Activated T-cell treated with anti-CD3 and anti-CD28 coated beads for 4 hours (primary cell): ENCODE measurements at places on chromosomes 13 and 19.

DNA sequence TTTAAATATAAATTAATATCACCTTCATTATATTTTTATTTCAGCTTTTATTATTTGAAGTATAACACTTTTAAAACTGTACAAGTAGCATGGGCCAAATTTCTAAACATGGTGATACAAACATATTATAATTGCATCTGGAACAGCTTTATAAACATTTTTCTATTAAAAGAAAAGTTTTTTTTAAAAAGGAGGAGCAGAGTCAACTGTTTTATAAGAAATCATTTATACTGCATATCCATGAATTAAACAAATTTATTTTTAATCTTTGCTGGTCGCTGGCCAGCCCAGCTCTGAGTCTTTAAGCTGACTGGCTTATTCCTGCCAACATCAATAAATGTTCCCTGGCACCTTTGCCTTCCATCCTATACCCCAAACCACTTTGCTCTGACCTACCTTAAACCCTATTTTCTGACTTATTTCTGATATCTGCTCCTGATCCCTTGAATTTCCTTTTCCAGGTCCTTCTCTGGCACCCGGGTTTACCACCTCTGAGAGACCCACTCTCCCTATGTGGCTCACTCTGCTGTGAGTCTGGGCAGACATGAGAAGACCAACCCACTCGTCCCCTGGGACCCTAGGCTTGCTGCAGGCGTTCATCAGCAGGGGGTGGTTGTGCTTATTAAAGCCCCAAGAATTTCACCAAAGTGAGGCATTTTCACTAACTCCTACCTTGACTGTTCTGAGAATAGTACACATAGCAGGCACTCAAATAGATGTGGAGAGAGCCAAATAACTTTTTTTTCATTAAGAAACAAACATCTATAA is 220.3 kb downstream of the KLF12 start:
- DNase-seq: no peak

- DNase-seq: no peak
Measured at GRCh38 chr19:10751109-10751953, 33.5 kb downstream of the DNM2 start.

DNA sequence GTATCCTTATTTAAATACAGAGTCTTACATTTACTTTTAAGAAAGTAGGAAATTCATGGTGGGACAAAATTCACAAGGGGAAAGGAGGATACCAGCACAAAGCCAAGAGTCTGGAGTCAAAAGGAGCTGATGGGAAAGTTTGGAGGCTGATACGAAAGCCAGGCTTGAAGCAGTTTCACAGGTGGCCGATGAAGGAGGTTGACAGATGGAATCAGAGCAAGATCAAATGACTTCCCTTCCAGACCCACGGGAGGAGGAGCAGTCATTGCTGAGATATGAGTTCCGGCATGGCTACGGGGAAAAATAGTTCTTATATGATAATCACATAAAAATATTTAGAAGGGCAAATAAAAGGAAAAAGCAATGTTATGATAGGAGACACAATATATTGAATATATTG is 65.0 kb downstream of the DGKH start:
- DNase-seq: no peak

- DNase-seq: no peak
Measured at GRCh38 chr13:41512441-41512840, 55.1 kb downstream of the RGCC start.

- no peak for DNase-seq
Measured at GRCh38 chr19:31111741-31112140, 237.5 kb downstream of the TSHZ3 start.

DNA sequence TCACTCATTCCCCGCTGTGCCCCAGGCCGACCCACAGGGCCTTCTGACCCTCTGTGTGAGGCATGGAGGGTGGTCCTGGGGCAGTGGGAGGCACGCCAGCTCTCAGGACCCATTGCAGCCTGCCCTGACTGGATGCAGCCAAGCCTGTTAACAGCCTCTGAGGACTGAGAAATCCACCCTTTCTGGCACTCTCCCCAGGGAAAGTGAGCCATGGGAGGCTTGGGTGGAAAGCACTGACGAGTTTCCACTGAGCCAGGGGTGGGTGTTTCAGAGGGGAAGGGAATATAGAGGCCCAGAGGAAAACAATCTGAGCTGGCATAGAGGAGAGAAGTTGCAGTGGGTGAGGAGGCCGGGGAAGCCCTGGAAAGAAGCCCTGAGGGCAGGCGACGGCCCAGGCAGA is 30.6 kb upstream of the SLC7A10 start:
- DNase-seq: no peak

DNA sequence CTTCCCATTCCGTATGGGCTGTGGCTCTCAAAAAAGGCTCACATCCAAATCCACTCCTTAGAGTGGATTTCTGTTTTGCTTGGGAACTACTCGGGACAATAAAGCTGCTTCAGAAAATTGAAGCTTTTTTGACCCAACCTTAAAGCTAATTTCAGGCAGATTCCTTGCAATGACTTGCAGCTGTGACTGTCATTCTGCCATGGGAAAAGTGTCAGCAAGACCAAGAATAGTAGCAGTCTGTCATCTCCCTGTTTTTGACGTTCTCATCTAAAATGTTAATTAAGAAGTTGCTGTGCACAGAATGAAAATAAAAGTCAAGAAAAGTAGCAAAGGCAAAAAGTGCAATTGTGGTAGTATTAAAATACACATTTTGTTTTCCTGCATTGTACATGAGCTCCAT is 304.7 kb downstream of the COG6 start:
- no peak for DNase-seq

DNA sequence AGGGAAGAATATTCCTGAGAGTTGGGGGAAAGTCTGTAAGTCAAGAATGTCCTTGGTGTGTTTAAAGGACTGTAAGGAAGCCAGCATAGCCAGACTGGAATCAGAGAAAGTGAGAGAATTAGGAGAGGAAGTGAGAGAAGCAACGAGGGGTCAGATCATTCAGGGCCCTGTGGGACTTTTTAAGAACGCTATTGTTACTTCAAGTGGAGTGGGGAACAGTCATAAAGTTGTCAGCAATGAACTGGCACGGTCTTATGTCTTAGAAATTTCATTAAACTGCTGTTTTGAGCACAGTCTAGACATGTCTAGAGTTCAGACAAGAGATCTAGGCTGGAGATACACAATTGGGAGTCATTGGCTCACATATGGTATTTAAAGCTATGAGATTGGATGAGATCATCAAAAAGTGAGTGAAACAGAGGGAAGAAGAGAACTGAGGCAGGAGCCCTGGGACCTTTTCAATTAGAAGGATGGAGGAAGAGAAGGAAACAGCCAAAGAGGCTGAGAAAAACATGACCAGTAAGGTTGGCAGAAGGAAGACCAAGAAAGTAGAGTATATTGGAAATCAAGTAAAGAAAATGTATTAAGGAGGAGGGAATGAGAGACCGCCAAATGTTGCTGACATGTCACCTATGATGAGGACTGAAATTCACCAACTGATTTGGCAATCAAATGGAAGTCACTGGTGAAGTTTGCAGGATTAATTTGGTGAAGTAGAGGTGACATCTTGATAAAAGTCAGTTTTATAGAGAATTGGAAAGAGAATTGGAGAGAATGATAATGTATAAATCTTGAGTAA is 263.5 kb downstream of the GPC5 start:
- DNase-seq: no peak

GRCh38 chr19:48469289-48469881 is at the start of gene CYTH2:
TSS of gene CYTH2 (plus strand) at chr19:48469369. CDS start at chr19:48469508, 139 bp downstream.
- no peak for DNase-seq

GRCh38 chr13:40408602-40409001 is 257.8 kb downstream of the FOXO1 start:
- DNase-seq: no peak

GRCh38 chr19:17893766-17894165 is 22.0 kb downstream of the SLC5A5 start:
- no peak for DNase-seq

DNA sequence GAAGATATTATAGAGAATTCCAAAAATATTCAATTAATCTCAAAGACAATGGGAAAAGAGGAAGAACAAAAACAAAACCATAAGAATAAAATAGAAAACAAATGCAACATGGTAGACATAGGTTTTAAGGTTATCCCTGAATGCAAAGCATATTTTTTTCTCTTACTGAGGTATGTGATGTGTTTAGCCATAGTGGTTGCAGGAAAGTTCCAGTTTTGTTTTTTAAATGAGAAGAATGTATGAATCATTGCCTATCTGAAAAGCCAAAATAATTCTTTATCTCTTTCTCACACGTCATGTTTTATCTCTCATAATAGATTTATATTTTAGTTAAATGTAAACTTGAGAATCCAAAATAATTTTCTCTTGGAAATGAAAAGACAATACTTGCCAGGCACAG is 2591.7 kb upstream of the PCDH20 start:
- DNase-seq: no peak

- DNase-seq: no peak
Measured at GRCh38 chr19:9885077-9885552, 50.0 kb downstream of the PIN1 start.

DNA sequence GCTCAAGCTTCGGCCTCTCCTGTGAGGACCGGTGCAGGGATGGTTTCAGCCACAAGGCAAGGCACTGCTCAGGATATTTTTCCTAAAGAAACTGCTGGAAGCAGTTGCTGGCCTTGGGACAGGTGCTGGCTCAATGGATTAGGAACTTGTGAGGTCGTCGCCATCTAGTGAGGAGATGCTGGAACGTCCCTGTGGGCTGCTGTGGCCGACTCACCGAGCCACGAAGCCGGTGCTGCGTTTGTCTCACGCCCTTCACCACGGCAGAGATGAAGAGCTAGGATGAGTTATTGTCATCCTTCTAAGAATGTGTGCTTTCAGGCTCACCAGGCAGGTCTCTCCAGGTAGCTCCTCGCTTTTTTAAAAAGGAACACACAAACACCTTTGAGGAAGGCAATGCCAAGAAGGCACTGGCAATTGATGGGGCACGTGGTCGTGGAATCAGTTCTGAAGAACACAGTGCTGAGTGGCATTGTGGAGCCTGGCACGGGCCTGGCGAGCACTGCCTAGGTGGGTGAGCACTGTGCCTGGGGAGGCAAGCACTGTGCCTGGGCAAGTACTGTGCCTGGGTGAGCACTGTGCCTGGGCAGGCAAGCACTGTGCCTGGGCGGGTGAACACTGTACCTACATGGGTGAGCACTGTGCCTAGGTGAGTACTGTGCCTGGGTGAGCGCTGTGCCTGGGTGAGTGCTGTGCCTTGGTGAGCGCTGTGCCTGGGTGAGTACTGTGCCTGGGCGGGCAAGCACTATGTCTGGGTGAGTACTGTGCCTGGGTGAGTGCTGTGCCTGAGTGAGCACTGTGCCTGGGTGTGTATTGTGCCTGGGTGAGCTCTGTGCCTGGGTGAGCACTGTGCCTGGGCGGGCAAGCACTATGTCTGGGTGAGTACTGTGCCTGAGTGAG is 140.4 kb downstream of the TEX29 start:
- no peak for DNase-seq

GRCh38 chr19:4867534-4868285 is at the start of gene PLIN3:
TSS of gene PLIN3 (minus strand) at chr19:4867667. CDS start at chr19:4861394, 6,273 bp downstream.
- DNase-seq: peak; percentile 87

DNA sequence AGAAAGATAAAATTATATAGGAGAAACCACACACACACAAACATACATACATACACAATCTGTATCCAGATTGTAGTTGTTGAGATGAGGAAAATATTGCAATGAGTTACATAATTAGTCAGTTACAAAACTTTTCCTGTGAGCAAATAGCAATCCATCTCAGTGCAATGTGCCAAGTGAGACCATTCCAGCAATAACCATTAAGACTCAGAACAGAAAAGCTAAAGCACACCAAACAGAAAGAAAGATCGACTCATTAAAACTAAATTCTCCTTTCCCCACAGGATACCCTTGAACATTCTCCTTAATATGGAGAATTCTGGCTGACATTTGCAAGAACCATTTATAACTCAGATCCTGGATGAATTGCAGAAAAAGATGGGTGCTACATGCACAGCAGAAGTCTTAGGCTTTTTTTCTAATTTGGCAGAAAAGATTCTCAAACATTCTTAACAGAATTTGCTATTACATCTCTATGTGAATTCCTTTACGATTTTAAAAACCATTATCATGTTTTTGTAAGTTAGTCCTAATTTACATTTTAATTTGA is 1341.2 kb upstream of the SPRY2 start:
- no peak for DNase-seq

GRCh38 chr13:113666951-113667701 is at the start of gene GRK1:
TSS of gene GRK1 (plus strand) at chr13:113667219. CDS start at chr13:113667387, 168 bp downstream.
- DNase-seq: no peak

DNA sequence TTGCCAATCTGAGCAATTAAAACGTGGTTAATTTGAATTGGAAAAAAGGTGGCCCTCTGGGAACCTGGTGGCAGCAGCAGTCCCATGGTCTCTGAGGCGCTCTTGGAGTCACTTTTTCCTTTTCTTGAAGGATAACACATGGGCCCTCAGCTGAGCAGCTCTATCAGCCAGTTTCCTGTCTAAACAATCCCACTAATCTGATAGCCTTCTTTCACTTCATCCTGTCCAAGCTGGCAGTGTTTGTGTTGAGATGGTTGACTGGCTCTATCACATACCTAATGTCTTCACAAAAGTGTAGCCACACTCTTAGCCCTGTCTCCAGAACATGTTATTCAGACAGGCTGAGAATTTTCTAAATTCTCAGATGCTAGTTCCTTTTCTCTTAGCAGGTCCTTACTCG is 10.7 kb downstream of the MZT1 start:
- no peak for DNase-seq

- no peak for DNase-seq
Measured at GRCh38 chr19:5717215-5717935, 2.6 kb downstream of the LONP1 start.

- DNase-seq: no peak
Measured at GRCh38 chr13:110562036-110562597, 595 bp upstream of the RAB20 start.

DNA sequence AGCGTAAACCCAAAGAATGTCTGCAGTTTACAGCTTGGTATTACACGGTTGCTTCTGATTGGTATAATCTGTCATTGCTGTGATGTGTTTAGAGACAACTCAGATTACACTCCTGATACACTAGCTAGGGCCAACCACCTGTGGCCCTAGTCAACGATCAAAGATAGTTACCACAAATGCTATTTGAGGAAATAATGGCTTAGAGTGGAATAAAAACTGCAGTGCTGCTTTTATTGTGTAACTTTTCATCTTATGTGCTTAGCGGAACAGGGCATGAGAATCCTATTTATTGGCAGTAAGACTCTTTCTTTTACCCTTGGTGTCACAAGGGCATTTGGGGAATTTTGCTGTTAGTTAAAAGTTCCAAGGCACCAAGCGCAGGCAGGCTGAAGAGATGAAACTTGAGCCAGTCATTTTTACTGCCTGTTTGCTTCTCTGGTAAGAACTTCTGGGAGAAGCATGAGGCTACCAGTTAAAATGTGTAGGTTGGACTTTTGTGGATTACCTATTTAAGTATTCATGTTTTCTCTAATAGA is 363.3 kb downstream of the KCNRG start:
- no peak for DNase-seq
